ENCODE measurements at places on chromosomes 4 and X.

GRCh38 chr4:17112292-17112659 lies 213.8 kb upstream of the LDB2 start:
- DNase-seq, result no peak

DNA sequence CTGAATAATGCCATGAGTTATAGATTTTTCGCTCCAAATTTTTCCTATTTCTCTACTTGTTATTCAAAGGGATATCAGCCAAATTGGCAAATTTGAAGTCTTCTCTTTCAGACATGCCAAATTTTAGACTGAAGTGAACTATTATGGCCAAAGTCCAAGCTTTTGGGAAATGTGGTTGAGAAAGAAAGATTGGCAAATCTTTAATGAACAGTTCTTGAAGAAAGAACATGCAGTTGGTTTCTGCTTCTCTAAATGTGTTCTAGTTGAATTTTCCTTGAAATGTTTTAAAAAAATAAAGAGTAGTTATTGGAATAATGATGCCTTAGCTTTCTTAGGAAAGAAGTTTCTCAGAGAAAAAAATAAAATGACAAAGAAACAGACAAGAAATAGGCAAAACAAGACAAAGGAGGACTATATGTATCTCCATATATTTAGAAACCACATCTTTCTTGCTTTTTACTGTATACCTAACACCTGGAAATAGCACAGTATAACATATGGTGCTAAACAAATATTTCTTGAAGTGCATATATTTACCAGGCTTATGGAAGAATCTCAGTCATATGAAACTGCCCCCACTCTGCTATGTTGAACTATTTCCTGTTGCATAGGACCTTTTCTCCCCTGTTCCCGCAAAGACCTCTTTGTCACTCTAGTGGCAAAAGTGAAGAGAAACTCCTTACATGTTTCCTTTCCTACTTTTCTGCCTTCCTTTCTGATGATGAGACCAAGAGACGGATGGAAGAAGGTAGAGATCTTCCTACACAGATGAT lies 250.0 kb downstream of the ARHGAP24 start:
- DNase-seq, result no peak

- no peak for DNase-seq
Measured at GRCh38 chr4:89009761-89010369, 47.1 kb downstream of the FAM13A start.

DNA sequence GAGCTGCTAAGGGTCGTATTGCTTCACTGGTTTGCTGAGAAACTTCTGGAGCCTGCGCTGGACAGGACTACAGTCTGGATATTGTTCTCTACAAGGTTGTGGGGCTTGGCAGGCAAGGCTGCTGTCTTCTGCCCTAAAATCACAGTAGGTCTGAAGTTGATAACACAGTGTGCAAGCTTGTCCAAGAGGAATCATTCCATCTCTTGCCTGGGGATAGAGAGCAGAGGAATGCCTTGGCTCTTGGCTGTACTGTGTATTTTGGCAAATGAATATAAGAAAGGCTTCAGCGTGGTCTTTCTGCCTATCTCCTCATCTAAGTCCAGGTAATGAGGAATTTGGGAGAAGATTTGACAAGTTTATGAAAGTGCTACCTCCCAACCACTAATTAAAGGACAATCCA lies 9.4 kb upstream of the RASL11B start:
- no peak for DNase-seq

DNA sequence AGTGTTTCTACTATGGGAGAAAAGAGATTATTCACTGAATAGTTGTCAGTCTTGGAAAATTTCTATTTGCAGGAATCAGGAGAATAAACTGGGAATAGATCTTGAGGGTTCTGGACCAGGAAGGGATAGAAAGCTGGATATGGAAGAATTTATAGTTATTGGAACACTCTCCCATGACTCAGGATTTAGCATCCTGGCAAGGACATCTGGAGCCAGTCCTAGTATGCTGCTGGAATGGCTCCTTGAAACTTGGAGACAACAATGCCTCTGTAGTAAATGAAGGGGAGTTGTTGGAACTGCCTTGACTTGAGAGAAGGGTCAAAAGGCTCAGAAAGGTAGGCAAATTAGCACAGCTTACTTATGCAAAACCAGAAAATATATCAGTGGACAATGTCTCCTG lies 23.5 kb upstream of the THOC2 start:
- no peak for DNase-seq

- no peak for DNase-seq
Measured at GRCh38 chr4:21469438-21470300, 478.9 kb downstream of the KCNIP4 start.

- no peak for DNase-seq
Measured at GRCh38 chrX:57817302-57817701, 93.0 kb downstream of the ZXDA start.

GRCh38 chr4:5787311-5787710 lies 76.3 kb downstream of the EVC start:
- DNase-seq, result no peak

- no peak for DNase-seq
Measured at GRCh38 chr4:93730760-93731159, 97.8 kb upstream of the ATOH1 start.

DNA sequence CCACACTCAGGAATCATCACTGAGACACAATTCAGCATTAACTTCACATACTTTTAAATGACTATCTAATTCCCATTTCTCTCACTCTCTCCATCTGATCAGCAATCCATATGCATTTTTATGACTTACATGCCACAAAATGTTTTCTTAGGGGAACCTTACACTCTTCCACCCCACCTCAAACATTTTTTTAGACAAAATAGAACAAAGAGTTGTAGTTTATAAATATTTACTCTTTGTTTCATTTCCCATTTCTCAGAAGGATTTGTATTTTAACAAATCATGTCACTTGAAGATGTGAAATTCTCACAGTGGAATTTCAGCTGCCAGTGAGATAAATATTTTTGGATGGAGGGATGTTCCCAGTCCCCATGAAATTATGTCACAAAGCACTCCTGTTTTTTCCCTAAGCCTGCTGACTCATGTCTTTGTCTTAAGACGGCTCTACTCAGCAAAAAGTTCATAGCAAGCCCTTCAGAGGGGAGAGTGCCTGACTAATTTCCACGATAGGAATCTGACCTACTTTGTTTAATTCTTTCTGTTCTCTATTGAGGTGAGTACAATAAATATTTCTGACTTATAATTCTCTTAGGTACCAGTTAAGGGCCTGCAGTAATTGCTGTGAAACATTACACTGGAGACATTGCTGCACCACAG lies 257.7 kb downstream of the THOC2 start:
- DNase-seq, result no peak

GRCh38 chr4:55050418-55050950 lies 74.9 kb downstream of the KDR start:
- no peak for DNase-seq

DNA sequence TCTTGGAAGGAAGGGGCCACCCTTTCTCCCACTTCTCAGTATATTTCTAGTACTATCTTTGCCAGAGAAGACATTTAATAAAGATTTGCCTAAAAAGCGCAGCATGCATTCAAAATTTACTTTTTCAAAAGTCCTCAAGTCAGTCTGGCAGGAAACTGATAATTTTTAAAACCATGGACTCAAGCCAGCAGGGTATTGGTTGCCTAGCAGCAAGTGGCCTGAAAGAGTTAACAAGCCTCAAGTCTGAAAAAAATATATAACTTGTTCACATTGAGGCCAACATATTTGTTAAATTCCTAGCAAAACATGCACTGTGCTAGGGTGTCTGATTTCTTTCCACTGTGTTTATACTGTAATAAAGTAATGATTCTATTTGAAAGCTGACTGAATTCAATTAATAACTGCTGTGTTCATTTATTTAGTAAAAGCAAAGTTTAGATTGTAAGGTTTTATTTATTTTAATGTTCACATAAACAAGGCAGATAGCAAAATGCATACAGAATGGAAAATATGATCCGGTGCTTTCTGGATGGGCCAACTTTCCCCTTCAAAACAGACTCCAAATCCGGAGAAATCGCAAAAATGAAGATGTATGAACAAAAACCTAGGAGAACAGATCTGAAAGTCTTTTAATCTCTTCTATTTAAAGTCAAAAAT lies 218.5 kb upstream of the FGF13 start:
- DNase-seq, result no peak

GRCh38 chrX:7090641-7091040 lies 56.9 kb upstream of the STS start:
- no peak for DNase-seq

DNA sequence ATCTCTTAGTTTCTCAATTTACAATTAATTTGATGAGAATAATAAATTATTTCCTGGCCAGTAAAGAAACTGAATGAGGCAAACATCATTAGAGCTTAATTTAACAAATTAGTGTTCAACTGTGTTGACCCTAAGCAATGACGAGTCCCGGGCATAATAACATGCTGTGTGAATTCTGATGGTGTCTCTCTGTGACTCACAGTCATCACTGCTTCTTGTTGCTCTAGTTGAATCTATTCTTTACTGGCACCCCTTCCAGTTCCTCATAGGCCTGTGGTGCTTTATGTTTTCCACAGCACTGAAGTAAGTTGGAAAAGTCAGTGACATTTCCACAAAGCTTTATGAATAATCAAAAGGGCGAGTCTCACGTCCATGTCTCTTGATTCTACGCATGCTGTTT lies 57.7 kb upstream of the SLC7A11 start:
- no peak for DNase-seq

GRCh38 chr4:94595880-94596483 lies 144.2 kb downstream of the PDLIM5 start:
- DNase-seq, result no peak

DNA sequence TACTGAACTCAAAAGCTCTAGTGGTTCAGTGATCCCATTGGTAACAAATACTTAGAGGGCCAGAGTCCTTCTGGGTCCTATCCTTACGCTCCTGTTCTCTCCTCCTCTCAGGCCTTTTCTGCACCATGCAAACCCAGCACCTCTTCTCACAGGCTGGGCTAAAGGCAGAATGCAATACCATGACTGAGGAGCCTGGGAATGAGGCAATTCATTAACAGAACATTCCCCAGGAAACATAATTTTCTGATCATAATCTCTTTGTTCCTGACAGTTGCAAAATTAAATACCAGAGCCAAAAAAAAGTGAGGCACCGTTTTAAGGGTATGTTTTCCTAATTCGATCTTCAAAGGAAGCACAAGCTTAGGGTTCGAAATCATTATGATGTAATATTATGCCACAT lies 9.0 kb downstream of the SORBS2 start:
- no peak for DNase-seq

DNA sequence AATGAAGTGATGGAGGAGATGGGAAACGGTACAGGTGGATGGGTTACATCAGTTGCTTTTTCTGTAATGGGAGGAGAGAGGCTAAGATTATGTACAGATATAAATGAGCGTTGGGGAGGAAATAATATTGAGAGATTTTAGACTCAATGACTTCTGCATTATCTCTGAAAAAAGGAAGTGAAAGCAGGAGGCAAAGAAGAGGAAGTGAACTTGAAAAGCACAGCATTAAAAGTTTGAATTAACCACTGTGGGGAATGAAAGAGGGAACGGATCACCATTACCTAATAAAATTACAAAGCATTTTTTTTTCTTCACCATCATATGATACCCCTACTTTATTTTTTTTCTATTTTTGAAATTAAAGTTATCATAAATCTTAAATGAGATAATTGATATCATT lies 1025.5 kb downstream of the RPA4 start:
- no peak for DNase-seq

GRCh38 chr4:61741327-61742096 lies 541.4 kb downstream of the ADGRL3 start:
- no peak for DNase-seq

- no peak for DNase-seq
Measured at GRCh38 chr4:1342003-1342402, 5.0 kb upstream of the UVSSA start.

- no peak for DNase-seq
Measured at GRCh38 chr4:20255251-20255586, 3.5 kb downstream of the SLIT2 start.

- DNase-seq, result no peak
Measured at GRCh38 chrX:65841263-65841662, 173.8 kb downstream of the MSN start.

DNA sequence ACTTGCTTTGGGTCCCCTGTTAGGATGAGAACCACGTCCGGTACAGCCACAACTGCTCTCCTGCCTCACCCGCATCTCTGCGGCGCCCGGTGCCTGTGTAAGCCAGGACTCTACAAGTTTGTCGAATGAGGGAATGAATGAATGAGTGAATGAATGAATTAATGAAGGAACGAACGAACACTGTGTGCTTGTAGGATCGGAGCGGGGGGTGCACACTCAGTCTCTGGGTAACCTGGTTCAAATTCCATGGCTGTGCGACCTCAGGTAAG lies 201.4 kb upstream of the PSAPL1 start:
- no peak for DNase-seq

GRCh38 chr4:108333353-108333942 lies 164.7 kb upstream of the LEF1 start:
- DNase-seq, result no peak

- no peak for DNase-seq
Measured at GRCh38 chr4:71050809-71051208, 57.4 kb downstream of the DCK start.

GRCh38 chrX:22109442-22109841 lies 77.3 kb downstream of the PHEX start:
- DNase-seq, result no peak

DNA sequence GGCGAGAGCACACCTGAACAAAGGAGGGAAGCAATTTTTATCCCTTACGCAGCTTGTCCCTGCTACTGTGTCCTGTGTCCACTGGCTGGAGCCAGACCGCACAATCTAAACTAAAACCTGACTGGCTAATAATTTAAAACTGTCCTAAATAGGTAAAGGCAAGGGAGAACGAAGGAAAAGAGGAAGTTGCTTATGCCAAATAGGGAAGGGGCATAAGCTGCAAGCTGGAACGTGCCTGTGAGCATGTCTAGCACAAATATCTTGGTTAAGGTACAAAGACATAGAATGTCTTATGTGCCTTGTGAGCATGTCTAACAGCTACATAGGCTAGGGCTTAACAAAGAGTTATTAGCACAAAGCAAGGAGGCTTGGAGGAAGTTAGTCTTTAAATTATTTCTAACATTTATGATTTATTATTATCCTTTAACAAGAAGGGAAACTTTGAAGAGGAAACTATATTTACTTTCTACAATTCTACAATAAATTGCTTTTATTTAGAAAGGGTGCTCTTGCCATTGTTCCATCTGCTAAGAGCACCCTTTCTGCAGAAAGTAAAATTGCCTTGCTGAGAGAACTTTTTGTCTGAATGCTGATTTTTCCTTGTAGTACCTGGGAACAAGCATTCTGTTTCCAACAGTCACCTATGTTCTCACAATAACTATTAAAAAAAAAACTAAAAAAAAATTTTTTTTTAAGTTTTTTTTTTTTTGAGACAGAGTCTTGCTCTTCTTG lies 80.6 kb upstream of the CBR4 start:
- DNase-seq, result no peak

- DNase-seq, result no peak
Measured at GRCh38 chr4:128166982-128167381, 105.9 kb downstream of the LARP1B start.

DNA sequence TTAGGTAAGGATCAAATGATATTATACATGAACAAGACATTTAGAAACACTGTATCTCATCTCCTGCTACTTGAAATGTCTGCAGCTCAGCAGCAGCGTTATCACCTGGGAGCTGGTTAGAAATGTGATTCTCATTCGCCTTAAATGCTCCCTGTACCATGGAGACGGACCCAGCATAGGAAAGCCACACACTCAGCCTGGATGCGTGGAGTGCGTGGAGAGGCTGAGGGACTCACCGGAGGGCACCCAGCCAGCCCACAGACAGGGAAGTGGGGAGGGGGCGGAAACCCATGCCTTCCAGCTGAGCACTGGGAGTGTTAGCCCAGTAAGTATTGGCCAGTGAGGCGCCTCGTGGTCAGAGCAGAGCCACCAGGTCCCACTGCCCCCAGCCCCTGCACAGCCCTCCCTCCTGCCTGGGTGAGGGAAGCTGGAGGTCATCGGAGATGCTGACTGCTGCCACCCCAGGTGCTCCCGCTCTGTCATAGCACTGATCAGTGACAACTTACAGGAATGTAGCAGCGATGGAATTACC lies 15.2 kb downstream of the SUPT20HL1 start:
- DNase-seq, result no peak
